ENCODE measurements at places on chromosomes 6 and 20. TPM values are rescaled to one million over a fixed set of nuclear protein-coding genes. Genes with fewer than 3 reads are reported as not detected.

The BCAS1 gene
- total RNA-seq = 0.26 TPM

The TGM3 gene
- not detected for total RNA-seq

The ACTL10 gene
- not detected for total RNA-seq

The BAK1 gene
- 22.1 TPM for total RNA-seq

The SLC22A1 gene
- total RNA-seq = 3.3 TPM

The PNPLA1 gene
- total RNA-seq = not detected

The RAET1E gene
- total RNA-seq = 4.6 TPM

The LY6G6C gene
- not detected for total RNA-seq

The POM121L2 gene
- total RNA-seq = not detected

Data from psoas muscle (tissue), 8 donors.